ENCODE measurements at places on chromosomes 5 and 9.

DNA sequence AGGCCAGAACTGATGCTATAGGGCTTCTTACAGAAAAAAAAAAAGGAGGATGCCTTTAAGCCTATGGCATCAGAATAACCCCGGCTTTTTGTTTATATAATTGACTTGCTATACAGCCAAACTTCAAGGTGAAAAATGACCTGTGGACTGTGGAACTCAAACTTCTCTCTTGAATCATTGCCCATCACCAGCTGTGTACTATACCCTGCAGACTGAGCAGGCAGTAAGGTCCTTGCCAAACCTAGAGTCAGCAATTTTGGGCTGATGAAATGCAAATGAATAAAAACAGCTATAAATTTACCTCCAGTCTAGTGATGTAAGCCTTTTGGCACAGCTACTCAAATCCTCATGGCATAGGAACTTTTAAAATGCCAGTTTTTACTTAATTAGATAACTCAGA, 44.5 kb upstream of the PPP3R2 start:
- no peak for DNase-seq

DNA sequence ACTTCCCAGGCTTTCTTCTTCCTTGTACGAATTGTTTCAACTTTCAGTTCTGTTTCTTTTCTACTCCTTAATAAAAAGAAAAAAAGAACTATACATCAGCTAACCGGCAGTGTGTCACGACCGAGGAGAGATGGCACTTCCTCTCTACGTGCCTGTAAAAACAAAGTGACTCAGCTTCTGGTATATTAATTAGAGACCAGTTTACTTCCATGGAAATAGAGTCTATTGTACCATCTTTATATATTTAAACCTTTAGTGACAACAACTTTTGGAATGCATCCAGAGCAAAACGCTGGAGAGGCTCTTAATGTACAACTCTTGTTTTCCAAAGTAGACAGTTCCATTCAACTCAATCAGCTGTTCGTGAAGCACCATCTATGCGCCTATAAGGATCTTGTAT, 94.5 kb upstream of the LIFR start:
- DNase-seq: no peak

- no peak for DNase-seq
Observed at GRCh38 chr5:128234928-128235641, 151.5 kb downstream of the SLC12A2 start.

GRCh38 chr5:65010841-65011240, 242.1 kb downstream of the CWC27 start:
- no peak for DNase-seq

GRCh38 chr9:20980832-20981455, 50.5 kb downstream of the HACD4 start:
- DNase-seq: no peak

Measured in erythroblast (primary cell).